ENCODE measurements at places on chromosomes 2 and 18. TPM values are rescaled to one million over a fixed set of nuclear protein-coding genes. Genes with fewer than 3 reads are reported as not detected.
A peak's percentile ranks its signal among the peaks of the same experiment; 100 is the strongest.

DNA sequence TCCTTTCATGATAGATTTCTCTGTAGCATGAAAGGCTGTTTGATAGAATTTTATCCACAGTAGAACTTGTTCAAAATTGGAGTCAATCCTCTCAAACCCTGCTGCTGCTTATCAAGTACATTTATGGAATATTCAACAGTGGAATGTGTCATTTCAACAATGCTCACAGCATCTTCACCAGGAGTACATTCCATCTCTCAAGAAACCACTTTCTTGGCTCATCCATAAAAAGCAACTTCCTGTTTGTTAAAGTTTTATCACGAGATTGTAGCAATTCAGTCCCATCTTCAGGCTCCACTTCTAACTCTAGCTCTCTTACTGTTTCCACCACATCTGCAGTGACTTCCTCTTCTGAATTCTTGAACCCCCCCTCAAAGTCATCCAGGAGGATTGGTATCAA lies 29.4 kb downstream of the PDCL3 start:
- H3K36me3 ChIP-seq, result no peaks in the 10 kb centered on the region
- no peak overlapping the region for H3K27ac ChIP-seq
- no peak for DNase-seq

DNA sequence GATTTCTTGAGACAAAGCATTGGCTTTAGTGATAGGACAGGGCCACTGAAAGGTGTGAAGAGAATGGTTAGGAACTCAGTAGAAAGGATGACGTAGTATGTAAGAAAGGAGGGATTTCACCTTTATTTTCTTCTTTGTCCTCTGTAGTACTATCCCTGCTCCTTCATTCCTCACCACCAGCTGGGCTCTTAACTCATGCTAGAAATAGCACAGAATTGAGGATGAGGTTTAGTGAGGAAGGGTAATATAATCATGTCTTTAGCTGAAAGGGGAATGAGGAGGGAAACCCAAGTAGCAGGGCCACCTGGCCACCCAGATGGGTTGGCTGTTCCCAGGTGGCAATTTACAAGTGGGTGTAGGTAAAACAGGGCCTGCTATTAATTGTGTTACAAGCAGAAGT lies 15.2 kb downstream of the ACVR2A start:
- DNase-seq, result no peak
- peaks cover 4% of the 10 kb centered on the region for H3K4me1 ChIP-seq
- H3K27me3 ChIP-seq, result no peaks in the 10 kb centered on the region
- H3K36me3 ChIP-seq, result no peaks in the 10 kb centered on the region
- H3K27ac ChIP-seq, result no peak overlapping the region
- H3K4me3 ChIP-seq, result no peak overlapping the region

DNA sequence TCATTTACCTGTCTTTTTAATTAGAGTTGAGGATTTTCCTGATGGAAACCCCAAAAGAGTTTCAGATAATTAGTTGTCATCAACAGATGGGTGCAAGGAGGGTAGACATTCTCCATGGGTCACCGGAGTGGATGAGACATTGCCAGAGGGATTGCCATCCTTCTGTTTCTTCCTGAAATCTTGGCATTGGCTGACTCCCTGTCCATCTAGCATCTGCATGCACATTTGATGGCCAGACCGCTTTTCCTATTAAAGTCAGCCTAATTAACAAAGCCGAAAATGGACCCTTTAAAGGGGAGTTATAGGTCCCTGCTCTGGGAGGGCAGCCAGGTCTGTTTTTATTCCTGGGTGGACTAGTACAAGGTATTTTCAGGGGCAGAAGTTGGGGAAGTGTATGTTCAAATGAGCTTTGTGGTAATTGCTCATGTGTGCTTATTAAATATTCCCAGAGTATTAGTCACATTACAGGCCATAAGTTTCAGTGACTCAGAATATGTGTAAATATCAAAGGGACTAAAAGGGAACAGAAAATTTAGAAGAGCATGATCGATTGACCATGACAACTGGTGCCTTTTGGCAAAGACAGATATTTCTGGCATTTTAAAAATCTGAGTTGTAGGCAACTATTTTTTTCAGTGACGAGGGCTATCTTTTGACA lies 209.8 kb downstream of the PHLPP1 start:
- no peaks in the 10 kb centered on the region for H3K4me1 ChIP-seq
- DNase-seq, result no peak
- no peak overlapping the region for H3K4me3 ChIP-seq
- no peak overlapping the region for H3K27ac ChIP-seq
- no peaks in the 10 kb centered on the region for H3K27me3 ChIP-seq

GRCh38 chr2:127811397-127812321 lies 688 bp upstream of the WDR33 start:
- peaks cover 24% of the 10 kb centered on the region for H3K4me1 ChIP-seq
- no peak for DNase-seq
- peak overlapping the region; percentile 92 for H3K27ac ChIP-seq
- H3K36me3 ChIP-seq, result no peaks in the 10 kb centered on the region
- H3K27me3 ChIP-seq, result no peaks in the 10 kb centered on the region
- H3K4me3 ChIP-seq, result peak overlapping the region; percentile 91

The LYPD1 gene
- total RNA-seq, result 1.2 TPM

Data from upper lobe of right lung (tissue), 1 donor.